HepG2 (cell line): ENCODE measurements at places on chromosomes 12 and 14. TPM values are rescaled to one million over a fixed set of nuclear protein-coding genes. Genes with fewer than 3 reads are reported as not detected.

The TSPAN19 gene
- not detected in 2 replicates for total RNA-seq

The CLEC1B gene
- not detected in 2 replicates for total RNA-seq

The ASCL1 gene
- not detected in 2 replicates for total RNA-seq

DNA sequence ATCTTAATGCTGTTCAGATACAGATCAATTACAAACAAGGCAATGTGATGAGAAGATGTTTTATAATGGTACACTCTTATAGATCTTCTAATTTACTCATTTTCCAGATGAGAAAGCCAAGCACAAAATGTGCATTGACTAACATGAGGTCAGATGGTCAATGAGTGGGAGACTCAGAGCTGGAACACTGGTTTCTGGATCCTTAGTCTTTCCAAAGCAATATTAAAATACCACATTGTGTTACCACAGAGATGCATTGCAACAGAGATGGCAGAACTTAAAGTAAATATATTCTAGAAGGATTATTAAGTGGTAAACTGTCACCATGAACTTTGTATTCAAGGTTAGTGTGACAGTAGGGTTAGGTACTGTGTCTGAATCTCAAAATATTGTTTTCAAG lies 113.6 kb downstream of the SLC15A5 start:
- no peaks in the 10 kb centered on the region for H3K36me3 ChIP-seq
- no peak overlapping the region for H3K4me3 ChIP-seq
- no peak for DNase-seq
- H3K4me1 ChIP-seq = no peaks in the 10 kb centered on the region
- no peak overlapping the region for H3K27ac ChIP-seq

DNA sequence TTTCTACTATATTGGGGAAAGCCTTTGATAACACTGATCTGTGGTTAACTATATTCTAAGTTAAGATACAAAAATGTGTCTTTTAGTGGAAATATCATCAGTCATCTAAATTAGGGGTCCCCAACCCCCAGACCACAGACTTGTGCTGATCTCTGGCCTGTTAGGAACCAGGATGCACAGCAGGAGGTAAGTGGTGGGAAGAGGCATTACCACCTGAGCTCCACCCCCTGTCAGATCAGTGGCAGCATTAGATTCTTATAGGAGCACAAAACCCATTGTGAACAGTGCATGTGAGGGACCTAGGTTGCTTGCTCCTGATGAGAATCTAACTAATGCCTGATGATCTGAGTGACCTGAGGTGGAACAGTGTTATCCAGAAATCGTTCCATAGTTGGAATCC lies 28.3 kb upstream of the LIN7A start:
- no peak for DNase-seq
- H3K4me1 ChIP-seq = no peaks in the 10 kb centered on the region

- no peak for DNase-seq
- no peak overlapping the region for H3K4me3 ChIP-seq
- no peaks in the 10 kb centered on the region for H3K4me1 ChIP-seq
- H3K27ac ChIP-seq = no peak overlapping the region
These were observed 467.3 kb downstream of the NRXN3 start for GRCh38 chr14:78637489-78637888.

DNA sequence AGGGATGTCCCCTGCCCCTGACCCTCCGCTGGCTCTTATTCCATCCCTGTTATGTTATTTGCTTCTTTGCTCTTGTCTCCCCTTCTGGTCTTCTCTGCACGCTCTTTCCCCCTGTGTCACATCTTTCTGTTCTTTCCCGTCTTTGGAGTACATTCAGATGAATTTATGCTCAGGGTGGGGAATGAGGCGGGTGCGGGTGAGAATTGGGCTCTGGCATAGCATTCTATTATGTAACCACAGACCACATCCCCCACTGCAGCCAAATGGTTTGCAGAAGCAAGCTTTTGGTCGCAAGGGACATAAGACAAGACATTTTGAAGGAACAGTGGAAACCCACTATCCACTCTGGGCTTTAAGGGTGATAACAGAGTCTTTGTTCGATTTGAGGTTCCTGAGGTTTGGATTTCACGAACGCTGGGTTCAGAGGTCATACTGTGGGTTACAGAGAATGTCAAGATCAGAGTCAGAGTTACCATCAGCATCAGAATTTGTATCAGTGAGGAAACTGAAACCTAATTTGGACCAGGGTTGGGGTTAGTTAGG lies 3.8 kb downstream of the ENDOU start:
- H3K4me1 ChIP-seq = peaks cover 12% of the 10 kb centered on the region
- no peak overlapping the region for H3K27ac ChIP-seq
- H3K4me3 ChIP-seq = no peak overlapping the region
- H3K36me3 ChIP-seq = no peaks in the 10 kb centered on the region
- DNase-seq = no peak

GRCh38 chr14:51093371-51094281 lies 1.3 kb downstream of the TRIM9 start:
- no peak overlapping the region for H3K27ac ChIP-seq
- no peak overlapping the region for H3K4me3 ChIP-seq
- DNase-seq = no peak

GRCh38 chr14:39467889-39468524 lies 35.8 kb upstream of the FBXO33 start:
- H3K27me3 ChIP-seq = no peaks in the 10 kb centered on the region
- H3K4me3 ChIP-seq = no peak overlapping the region
- H3K36me3 ChIP-seq = no peaks in the 10 kb centered on the region
- DNase-seq = peak; percentile 83
- peaks cover 7% of the 10 kb centered on the region; the same call in 1 of the 2 replicates for H3K4me1 ChIP-seq
- no peak overlapping the region for H3K27ac ChIP-seq

GRCh38 chr12:130555628-130556485 lies 160.2 kb downstream of the RIMBP2 start:
- peaks cover 33% of the 10 kb centered on the region; the same call in 2 of the 3 replicates for H3K27me3 ChIP-seq
- H3K36me3 ChIP-seq = no peaks in the 10 kb centered on the region
- no peak for DNase-seq
- no peak overlapping the region for H3K27ac ChIP-seq
- H3K4me1 ChIP-seq = peaks cover 13% of the 10 kb centered on the region
- no peak overlapping the region for H3K4me3 ChIP-seq

GRCh38 chr12:104384141-104384880 lies 72.4 kb upstream of the CHST11 start:
- no peaks in the 10 kb centered on the region for H3K4me1 ChIP-seq
- no peaks in the 10 kb centered on the region for H3K36me3 ChIP-seq
- no peak for DNase-seq
- H3K27ac ChIP-seq = no peak overlapping the region

DNA sequence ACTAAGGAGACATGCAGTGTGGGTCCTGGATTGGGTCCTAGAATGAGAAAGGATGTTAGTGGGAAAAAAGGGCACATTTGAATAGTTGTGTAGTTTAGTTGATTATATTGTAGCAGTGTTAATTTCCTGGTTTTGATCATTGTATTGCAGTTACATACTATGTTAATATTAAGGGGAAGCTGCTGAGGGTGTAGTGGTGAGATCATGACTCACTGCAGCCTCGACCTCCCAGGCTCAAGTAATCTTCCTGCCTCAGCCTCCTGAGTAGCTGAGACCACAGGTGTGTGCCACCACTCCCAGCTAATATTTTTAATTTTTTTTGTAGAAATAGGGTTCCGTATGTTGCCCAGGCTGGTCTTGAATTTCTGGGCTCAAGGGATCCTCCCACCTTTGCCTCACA lies 21.7 kb downstream of the BORCS5 start:
- H3K27ac ChIP-seq = no peak overlapping the region
- H3K36me3 ChIP-seq = no peaks in the 10 kb centered on the region
- no peaks in the 10 kb centered on the region for H3K27me3 ChIP-seq
- DNase-seq = no peak
- no peak overlapping the region for H3K4me3 ChIP-seq

DNA sequence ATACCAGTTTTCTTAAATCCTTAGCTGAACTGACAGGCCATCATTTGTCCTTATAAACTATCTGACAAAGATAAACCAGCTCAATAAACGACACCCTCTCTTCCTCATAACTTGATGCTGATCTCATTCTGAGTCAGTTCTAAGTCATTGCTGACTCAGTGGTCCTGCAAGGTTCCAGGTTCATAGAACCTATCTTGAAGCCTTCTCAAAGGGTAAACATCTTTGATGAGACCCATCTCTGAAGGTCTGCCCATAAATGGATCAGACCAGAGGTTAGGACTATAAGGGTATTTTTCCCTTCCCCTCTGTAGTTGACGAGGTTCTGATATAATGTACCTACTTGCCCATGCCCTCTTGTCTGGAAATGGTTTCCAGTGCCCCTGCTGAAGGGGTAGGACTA lies 11.9 kb downstream of the NAA25 start:
- peaks cover 63% of the 10 kb centered on the region for H3K36me3 ChIP-seq
- no peaks in the 10 kb centered on the region for H3K4me1 ChIP-seq
- DNase-seq = no peak
- H3K4me3 ChIP-seq = no peak overlapping the region
- H3K27ac ChIP-seq = no peak overlapping the region

GRCh38 chr12:106333756-106334155 lies 23.8 kb upstream of the POLR3B start:
- H3K27me3 ChIP-seq = no peaks in the 10 kb centered on the region
- no peak for DNase-seq
- no peaks in the 10 kb centered on the region; the same call in 1 of the 2 replicates for H3K36me3 ChIP-seq
